HS-27A (cell line): ENCODE measurements at places on chromosomes 12 and 14.

- DNase-seq = no peak
These were observed 57.4 kb upstream of the LRFN5 start for GRCh38 chr14:41549282-41549681.

DNA sequence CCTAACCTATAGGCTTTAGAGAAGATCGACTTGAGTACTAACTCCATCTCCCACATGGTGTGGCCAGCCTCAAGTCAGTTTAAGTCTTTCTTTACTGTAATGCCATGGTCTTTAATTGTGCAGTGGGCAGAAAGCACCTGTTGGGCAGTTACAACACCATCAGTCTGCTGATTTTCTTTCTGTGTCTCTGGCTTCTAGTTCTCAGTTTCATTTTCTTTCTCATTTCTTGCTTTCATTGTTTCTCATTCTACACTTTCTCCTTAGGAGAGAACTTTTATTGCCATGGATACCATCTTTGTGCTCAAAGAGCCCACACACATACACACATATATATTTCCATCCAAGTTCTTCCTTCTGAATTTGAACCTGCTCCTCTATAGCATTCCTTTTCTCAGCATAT lies 96.1 kb upstream of the SLC16A7 start:
- DNase-seq = no peak

GRCh38 chr12:84069198-84069597 lies 843.4 kb downstream of the SLC6A15 start:
- no peak for DNase-seq

GRCh38 chr12:12372946-12373722 lies 16.3 kb downstream of the BORCS5 start:
- no peak for DNase-seq

- DNase-seq = no peak
These were observed 40.1 kb downstream of the VWF start for GRCh38 chr12:6084261-6084968.

- DNase-seq = no peak
These were observed 10.3 kb downstream of the RERGL start for GRCh38 chr12:18079541-18080246.

DNA sequence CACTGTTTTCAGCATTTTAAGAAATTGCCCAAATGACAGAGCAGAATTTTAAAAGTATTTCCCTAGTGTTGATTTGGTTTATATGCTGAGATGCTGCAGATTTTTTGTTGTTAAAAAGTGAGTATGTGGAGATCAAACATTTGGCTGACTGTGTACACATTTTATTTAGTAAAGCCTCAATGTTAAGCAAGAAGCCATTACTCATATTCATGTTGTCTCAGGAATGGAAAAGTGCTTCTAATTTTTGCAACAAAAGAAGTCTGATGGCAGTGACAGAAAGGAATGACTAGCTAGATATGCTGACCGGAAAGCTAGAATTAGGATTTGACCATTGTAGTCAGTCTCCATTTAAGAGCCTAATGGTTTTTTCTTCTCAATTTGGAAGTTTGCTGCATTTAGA lies 22.5 kb downstream of the SLC38A6 start:
- no peak for DNase-seq

DNA sequence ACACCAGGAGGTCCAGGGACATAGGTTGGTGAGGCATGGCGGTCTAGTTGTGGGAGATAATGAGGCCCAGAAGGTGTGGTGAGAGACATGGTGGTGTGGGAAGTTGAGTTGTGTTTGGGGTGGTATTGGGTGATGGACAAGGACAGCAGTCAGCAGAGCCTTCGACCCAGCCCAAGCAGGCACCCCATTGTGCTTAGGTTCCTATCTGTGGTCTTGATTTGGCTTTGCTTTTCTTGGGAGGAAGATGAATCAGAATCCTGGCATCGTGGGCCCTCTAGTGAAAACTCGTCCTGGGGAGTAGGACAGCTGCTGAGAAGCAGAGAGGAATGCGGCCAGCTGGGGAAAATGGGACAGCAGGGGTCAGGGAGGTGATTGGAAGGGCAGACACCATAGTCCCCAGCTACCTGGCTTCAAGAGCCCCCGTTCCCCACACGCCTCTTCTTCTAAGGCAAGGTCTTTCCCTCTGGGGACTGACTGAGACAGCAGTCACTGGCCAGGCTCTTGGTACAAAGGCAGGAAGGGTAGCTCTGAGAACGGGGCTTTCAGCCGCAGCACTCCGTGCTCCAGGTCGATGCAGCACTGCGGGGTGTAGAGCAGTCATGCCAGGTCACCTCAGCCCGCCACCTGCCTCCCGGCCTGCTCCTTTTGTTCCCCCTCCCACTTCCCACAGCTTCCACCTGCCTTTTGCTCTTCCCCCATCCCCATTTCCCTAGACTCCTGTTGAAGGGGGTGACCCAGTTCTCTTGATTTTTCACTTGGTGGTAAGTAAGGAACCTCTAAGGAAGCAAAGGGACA lies 7.9 kb downstream of the NRIP2 start:
- no peak for DNase-seq

DNA sequence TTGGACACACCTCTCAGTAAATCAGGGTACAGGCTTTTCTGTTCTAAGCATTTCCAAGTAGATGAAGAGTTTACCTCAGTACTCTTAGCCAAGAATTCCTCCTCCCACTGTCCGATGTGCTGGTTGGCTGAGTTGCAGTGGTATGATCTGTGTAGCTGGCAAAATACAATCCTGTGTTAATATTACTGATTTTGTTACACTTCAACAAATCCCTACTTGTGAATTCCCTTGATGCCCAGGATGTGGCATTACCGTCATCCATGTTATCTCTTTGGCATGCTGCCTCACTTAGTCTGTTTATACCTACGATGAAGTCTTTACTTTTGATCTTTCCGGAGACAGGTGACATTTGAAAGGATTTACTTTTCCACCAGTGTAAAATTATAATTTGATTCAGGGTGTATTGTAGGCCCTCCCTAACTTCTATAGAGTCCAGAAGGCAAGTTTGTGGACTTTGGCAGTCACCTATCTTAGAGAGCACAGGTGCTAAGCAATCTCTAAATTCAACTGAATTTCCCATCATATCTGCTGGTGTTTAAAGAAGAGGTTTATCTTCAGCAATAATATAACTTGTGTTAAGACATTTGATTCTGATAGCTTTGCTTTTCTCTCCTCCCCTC lies 10.1 kb downstream of the CCDC196 start:
- DNase-seq = no peak

DNA sequence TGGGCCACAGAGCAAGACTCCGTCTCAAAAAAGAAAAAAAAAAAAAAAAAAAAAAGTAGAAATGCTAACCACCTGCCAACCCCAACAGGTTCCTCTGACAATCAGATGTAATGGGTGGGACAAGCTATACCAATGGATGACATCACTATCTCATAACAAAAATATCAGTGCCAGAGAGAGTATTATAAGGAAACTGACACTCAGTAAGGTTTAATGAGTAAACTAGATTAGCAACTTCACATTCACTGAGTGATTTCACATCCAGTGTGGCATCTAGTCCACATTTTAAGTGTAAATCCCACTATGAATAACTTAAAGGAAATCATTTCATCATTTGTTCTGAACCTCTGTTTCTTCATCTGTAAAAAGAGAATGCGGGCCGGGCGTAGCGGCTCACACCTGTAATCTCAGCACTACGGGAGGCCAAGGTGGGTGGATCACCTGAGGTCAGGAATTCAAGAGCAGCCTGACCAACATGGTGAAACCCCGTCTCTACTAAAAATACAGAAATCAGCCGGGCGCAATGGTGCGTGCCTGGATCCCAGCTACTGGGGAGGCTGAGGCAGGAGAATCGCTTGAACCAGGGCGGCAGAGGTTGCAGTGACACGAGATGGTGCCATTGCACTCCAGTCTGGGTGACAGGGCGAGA lies 1.8 kb downstream of the SART3 start:
- no peak for DNase-seq

GRCh38 chr12:46451276-46452021 lies 78.9 kb upstream of the SLC38A2 start:
- DNase-seq = no peak

- no peak for DNase-seq
These were observed 33.2 kb downstream of the AKAP3 start for GRCh38 chr12:4615667-4616066.

DNA sequence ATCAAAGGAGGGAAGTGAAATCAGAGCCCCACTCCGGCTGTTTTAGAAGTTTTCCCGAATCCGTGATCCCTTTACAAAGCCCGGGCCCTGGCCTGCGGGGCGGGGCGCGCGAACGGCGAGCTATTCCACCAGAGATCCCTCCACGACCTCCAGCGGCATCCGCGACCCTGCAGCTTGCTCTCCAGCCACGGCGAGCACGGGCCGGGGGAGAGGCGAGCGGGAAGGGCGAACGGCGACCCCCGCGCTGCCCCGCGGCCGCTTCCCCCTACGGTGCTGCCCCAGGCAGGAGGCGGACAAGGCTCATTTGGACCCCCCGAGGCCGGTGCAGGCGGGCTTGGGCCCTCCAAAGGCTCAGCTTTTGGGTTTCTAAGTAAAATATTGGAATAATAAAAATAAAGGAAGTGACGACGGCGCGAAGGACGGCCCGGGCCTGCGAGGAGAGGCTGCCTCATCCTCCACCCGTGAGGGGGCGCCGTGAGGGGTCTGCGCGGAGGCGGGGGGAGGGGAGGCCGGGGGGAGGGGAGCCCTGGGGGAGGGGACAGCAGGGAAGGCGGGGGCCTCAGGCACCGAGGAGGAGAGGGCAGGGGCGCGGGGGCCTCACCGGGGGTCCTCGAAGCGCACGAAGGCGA lies 613 bp downstream of the SRSF9 start:
- no peak for DNase-seq

DNA sequence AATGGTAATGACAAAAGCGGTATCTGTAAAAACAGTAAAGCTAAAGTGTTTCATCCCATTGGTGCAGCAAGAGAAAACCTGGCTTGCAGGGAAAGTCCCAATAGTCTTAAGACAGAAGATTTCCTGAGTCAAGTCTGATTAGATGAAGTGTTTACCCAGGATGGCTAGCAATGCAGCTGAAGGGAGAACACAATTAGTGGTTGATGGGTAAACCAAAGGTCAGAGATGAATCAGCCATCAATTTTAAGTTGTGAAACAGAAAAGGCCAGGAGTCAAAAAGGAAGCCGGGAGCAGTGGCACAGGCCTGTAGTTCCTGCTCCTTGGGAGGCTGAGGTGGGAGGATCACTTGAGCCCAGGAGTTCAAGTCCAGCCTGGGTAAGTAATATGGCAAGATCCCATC lies 52.6 kb downstream of the SEC23A start:
- no peak for DNase-seq

- no peak for DNase-seq
These were observed 128.9 kb downstream of the FOXA1 start for GRCh38 chr14:37466003-37466622.

DNA sequence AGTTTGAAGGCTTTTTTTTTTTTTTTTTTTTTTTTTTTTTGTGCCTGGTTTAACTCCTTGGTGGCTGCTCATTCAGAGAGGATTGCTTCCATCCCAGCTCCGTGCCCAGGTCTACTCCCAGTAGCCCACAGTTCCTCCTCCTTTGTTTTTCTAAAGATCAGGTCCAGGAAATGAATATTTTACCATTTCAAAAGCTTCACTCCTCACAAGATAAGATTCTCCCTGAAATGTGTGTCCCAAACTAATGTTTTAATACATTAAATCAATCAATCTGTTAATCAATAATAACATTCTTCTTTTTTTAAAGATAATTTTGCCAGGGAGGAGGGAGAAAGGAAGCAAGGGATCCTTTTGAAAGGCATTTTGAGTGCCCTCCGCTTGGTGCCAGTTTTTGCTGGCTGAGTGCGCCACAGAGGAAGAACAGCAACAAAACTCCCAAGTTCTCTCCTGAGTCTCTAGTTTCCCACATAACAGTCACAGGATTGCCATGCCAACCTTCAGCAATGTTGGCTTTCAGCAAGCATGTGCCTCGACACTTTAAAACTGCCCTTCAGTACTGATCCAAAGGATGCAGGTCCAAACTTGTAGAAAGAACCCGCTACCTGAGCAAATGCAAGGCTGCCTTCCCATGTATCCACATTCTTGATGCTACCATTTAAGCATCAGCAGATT lies 99.2 kb downstream of the RMST start:
- DNase-seq = no peak

- DNase-seq = no peak
These were observed 30.7 kb downstream of the LRIG3 start for GRCh38 chr12:58889557-58889956.

DNA sequence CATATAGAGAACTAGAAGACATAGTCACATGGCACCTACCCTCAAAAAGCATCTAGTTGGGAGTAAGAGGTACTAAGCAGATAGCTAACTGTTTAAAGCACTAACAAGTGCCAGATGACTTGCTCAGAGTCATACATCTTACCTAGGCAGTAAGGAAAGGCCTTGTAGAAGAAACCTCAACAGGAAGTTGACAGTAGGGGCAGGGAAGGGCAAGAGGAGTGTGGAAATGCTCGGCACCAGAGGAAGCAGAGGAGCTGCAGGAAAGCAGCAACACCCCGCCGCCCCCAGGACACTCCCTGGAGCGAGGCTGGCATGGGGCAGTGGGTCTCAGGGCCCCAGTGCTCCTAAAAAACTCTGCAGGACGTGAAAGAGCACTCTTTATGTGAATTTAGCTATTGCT lies 92.9 kb downstream of the PPP2R5C start:
- DNase-seq = no peak

- no peak for DNase-seq
These were observed 9.1 kb downstream of the B4GALNT1 start for GRCh38 chr12:57623811-57624390.

DNA sequence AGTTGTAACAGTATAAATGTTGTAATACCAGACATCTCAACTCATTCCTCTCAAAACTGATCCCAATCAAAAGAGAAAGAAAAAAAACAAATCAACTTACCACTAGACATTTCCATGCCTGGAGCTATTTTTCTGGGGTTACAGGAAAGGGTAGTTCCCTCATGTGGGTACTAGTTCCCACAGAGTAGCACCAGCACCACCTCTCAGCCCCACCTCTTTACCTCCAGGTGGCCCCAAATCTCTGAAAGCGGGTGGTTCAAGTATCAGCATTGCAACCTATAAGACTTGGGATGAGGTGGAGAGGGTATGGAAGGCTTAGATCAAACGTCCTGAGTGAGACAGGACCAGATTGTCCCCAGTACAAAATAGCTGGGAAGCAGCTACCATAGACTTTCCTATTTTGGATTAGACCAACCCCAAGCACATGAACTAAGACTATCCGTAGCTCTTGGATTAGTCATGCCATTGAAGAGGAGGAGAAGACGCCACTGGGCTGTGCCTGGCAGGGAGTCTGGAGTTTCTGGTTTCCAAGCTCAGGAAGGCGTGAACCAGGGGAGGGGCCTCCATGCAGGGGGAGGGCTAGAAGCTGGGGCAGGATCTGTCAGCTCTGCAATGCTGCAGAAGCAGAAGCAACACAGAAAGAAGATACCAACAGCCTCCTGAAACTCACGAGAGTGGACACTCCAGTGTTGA lies at the start of gene SLC39A2:
Gene SLC39A2, plus strand, starts transcription at position 620 of the 693 bp plus-strand sequence. CDS start 154 bp downstream, outside the sequence.
- DNase-seq = no peak

GRCh38 chr14:100440207-100440631 lies 117.1 kb downstream of the SLC25A47 start:
- DNase-seq = no peak

- no peak for DNase-seq
These were observed 137.8 kb downstream of the SLC25A21 start for GRCh38 chr14:37034410-37035285.

- no peak for DNase-seq
These were observed 888 bp upstream of the EEA1 start for GRCh38 chr12:92929983-92930382.
